ENCODE measurements at places on chromosomes 5 and 9.
A peak's percentile ranks its signal among the peaks of the same experiment; 100 is the strongest.

- no peak for DNase-seq
These were observed 743.8 kb downstream of the CDH12 start for GRCh38 chr5:22109315-22109714.

DNA sequence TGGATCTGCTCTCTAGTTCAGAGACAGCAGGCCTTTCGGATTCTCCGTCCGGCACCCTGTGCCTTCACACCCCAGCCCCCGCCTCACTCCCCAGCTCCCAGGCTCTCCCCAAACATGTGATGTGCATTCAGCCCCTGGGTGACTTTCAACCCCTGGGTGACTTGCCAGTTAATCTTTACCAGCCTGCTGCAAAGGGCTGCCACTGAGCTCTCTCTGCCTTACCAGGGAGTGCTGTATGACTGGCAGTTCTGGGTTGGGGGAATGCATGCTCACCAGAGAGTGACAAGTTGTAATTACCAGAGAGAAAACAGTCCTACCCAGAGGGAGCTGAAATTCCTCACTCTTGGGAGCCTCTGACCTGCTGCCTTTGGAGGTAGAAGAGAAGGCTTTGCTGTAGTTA lies 4.9 kb upstream of the ADRA1B start:
- DNase-seq = peak; percentile 36

- no peak for DNase-seq
These were observed 508.2 kb downstream of the CETN3 start for GRCh38 chr5:89901346-89901745.

DNA sequence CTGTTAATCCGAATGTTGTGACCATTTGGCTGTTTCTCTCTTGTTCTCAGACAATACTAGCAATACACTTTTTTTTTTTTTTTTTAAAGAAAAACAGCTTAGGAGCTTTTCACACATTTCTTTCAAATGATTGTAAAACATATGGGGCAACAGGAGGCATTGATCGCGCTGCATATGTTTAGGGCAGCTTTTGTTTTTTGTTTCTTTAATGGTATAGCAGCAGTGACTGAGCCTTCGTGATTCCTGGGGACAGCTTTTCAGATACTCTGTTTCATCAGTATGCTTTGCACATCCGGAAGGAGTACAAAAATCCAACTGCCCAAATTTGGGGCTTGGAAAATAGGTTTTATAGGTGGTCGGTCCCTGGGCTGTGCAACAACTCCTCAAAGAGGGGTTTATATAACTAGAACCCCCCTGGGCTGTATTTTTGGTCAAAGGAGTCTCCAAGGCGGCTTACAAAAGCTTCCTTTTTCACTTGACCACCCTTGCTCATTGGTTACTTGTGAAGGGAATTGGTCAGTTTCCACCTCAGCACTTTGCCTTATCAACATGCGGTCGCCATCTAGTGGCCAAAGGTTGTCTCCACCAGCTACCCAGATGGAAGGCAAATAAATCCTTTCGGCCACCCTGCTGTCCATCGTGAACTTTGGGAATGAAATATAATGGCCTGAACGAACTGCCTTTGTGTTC lies 91.8 kb downstream of the PDE6A start:
- DNase-seq = peak; percentile 71

GRCh38 chr9:121841771-121842611 lies 190.6 kb downstream of the DAB2IP start:
- no peak for DNase-seq

DNA sequence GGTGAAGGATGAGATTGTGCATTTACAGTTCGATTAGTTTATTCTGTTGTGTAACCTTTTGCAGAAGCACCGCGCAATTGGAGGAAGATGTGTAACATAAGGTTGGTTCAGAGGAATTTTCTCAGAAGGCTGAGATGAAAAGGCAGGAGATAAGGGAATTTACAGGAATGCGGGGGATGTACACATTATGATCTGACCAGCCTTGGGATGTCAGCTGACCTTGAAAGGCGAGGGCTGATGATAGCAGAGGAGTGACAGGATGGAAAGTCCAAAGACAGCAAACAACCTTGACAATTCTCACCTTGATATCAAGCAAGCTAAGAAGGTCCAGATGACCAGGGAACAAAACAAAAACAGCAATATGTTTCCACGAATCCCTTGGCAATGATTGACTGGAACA lies 88.8 kb downstream of the OTULIN start:
- DNase-seq = no peak

GRCh38 chr9:5629312-5630080 lies 589 bp downstream of the RIC1 start:
- peak; percentile 60 for DNase-seq

DNA sequence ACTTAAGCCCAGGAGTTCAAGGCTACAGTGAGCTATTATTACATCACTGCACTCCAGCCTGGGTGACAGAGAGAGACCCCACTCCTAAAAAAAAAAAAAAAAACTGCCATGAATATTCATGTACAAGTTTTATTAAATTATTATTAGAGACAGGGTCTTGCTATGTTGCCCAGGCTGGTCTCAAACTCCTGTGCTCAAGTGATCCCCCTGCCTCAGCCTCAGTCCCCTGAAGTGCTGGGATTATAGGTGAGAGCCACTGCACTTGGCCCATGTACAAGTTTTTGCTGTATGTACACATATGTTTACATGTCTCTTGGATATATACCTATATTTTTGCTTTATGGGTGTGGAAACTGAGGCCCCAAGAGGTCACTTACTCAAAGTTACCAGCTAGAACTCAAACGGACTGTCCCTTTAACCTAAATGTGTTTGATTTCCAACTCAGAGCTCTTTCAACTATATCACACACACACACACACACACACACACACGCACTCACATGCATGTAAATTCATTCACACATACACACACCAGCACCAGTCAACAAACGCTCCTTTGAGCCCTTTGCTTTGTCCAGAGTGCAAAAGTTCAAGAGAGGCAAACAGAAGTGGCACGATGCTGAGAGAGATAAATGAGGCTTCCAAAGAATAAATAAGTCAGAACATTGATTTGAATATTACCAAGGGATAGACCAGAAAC lies 42.3 kb upstream of the STRBP start:
- DNase-seq = no peak

DNA sequence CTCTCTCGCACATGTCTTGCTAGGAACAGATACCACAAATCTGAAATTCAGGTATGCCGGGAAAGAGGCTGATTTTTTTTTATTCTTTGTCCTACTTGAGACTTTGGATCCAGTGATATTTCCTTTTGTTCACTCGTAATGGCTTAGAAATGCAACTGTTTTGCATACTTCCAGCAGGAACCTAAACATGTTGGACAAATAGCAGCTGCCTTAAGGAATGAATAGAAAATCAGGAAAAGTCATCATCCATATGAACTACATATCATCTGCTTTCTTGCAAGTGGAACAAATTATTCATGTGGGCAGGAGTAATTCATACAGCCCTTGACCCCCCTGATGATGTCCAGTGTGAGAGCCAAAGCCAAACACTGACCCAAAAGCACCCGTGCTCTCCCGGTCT lies 17.4 kb downstream of the TTC39B start:
- no peak for DNase-seq

DNA sequence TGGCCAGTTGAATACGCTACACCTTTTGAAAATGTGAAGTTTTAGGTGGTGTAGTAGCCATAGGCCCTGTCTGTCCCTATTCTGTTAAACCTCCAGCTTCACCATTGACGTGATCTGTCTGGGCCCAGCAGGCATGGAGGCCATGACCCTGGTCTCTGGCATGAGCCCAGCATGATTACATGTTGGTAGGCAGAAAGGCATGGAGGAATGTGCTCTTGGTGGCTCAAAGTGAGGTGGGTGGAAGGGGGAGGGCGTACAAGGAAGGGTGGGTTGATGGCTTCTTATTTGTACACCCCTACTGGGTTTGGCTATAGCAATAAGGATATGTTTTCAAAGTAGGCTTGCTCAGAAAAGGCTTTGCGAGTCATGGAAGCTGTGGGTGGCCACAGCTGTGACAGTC lies 23.7 kb downstream of the RALGPS1 start:
- no peak for DNase-seq

- no peak for DNase-seq
These were observed 586.4 kb downstream of the LRRC70 start for GRCh38 chr5:63164838-63165535.
